ENCODE measurements at places on chromosomes 7 and 10. TPM values are rescaled to one million over a fixed set of nuclear protein-coding genes. Genes with fewer than 3 reads are reported as not detected.

IFIT1B gene
- total RNA-seq, result not detected

KCNH2 gene
- 9.4 TPM for total RNA-seq

DNA sequence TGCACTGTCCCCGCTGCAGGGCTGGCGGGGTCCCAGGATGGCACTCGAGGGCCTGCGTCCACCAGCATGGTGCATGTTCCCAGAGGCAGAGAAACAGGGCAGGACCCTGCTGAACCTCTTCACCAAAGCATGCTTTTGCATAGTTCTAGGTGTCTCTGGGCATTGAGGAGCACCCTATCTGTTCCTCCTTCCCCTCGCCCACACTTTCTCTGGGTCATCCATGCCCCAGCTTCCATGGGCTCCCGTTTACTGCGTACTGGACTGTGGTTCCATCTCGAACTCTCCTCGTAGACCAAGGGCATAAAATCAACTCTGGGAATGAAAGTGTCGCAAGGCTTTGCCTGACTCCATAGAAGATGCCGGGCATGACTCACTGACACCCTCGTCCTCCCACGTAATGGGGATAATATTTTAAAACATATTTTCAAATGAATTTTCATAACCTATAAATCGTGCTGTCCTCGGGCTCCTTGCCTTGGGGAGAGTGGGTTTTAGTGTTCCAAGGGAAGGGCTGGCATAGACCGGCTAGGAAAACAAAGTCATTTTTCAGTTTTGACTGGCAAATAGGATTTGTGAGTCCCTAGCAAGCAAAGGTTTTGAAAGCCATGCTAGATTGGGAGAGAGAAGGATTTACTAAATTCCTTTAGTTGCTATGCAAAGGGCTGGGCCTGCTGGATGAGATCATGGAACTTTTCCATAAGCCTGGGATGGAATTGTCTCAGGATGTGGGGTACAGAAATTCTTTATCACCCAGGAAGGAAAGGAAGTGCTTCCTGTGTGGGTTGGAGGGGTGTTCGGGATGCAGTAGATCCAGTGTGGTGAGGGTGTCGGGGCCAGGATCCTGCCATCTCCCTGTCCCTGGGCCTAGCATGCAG, 498.7 kb upstream of the MKI67 start:
- H3K4me3 ChIP-seq, result no peak overlapping the region
- H3K27me3 ChIP-seq, result peaks cover 10% of the 10 kb centered on the region
- no peaks in the 10 kb centered on the region for H3K36me3 ChIP-seq
- no peak for DNase-seq
- peaks cover 3% of the 10 kb centered on the region for H3K4me1 ChIP-seq

DNA sequence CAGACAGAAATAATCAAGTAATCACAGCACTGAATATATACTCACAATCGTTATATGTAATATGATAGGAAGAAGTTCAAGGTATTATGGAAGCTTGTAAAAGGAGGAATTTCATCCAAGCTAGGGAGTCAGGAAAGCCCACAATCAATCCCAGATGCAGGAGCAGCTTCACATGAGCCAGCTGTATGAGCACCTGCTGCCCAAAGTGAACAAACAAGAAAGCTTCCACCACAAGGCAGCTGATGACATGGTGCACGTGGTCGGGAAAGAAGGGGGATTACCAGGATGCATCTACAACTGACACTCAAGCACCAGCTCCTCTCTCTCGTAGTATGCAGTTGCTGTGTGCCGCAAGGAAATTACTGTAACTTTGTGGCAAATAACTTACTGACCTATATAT, 225.2 kb downstream of the XPNPEP1 start:
- no peak overlapping the region for H3K27ac ChIP-seq
- H3K36me3 ChIP-seq, result no peaks in the 10 kb centered on the region
- H3K27me3 ChIP-seq, result no peaks in the 10 kb centered on the region
- DNase-seq, result no peak

GRCh38 chr10:117047947-117048346, 43.0 kb upstream of the SHTN1 start:
- no peaks in the 10 kb centered on the region for H3K27me3 ChIP-seq
- peaks cover 1% of the 10 kb centered on the region for H3K36me3 ChIP-seq
- H3K4me3 ChIP-seq, result no peak overlapping the region
- peaks cover 2% of the 10 kb centered on the region for H3K4me1 ChIP-seq
- no peak overlapping the region for H3K27ac ChIP-seq
- no peak for DNase-seq

DNA sequence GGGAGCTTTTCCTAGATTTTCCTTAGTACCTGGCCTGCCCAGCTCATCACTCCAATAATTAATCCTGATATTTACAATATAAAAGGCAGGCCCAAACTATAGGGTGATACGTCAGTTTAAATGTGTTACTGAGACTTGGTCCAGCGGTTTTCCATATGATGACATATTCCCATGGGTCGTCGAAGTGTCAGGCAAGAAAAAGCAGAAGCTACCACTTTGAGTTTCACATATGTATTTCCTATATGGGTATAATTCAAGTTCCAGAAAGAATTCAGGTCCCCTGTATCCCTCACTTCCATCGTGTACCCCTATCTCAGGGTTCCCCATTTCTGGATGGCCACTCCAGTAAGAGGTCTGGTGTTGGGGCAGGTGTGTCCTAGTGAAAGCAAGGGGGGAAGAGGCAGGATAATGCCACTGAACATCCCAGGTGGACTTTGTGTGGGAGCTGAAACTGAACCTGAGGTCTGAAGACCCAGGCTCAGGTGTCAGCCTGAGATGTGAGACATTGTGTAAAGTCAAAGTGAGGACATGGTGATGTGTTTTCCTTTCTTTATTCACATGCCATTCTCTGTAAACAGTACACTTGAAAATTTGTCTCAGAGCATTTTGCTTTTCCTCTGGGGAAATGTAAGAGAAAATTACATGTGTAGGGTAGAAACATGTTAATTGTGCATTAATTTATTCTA, 167.8 kb downstream of the PLXDC2 start:
- peaks cover 16% of the 10 kb centered on the region for H3K4me1 ChIP-seq
- no peaks in the 10 kb centered on the region for H3K27me3 ChIP-seq
- no peak overlapping the region for H3K4me3 ChIP-seq
- no peaks in the 10 kb centered on the region for H3K36me3 ChIP-seq
- peak overlapping the region; percentile 20 for H3K27ac ChIP-seq

PRKAR2B gene
- 20.3 TPM for total RNA-seq

GRCh38 chr7:128162666-128163065, 78.4 kb upstream of the LEP start:
- peaks cover 71% of the 10 kb centered on the region for H3K27me3 ChIP-seq
- no peak for DNase-seq
- H3K4me3 ChIP-seq, result no peak overlapping the region
- H3K4me1 ChIP-seq, result peaks cover 6% of the 10 kb centered on the region

SUV39H2 gene
- total RNA-seq, result 38.4 TPM

FAM241B gene
- 42.4 TPM for total RNA-seq

- no peak for DNase-seq
- peaks cover 26% of the 10 kb centered on the region for H3K27me3 ChIP-seq
Measured at GRCh38 chr7:156074982-156075615, 262.8 kb upstream of the SHH start.

GRCh38 chr10:73244866-73245477, 2.1 kb downstream of the DNAJC9 start:
- H3K36me3 ChIP-seq, result peaks cover 18% of the 10 kb centered on the region
- peak overlapping the region; percentile 85 for H3K27ac ChIP-seq
- H3K4me3 ChIP-seq, result peak overlapping the region; percentile 99
- DNase-seq, result no peak
- no peaks in the 10 kb centered on the region for H3K27me3 ChIP-seq

GRCh38 chr10:100803908-100804307, 58.5 kb downstream of the PAX2 start:
- H3K4me1 ChIP-seq, result peaks cover 59% of the 10 kb centered on the region
- no peak overlapping the region for H3K27ac ChIP-seq
- no peaks in the 10 kb centered on the region for H3K36me3 ChIP-seq
- no peak for DNase-seq

NAT16 gene
- not detected for total RNA-seq

CPA1 gene
- 23.7 TPM for total RNA-seq

WNT16 gene
- total RNA-seq, result not detected

- H3K4me3 ChIP-seq, result no peak overlapping the region
- peaks cover 41% of the 10 kb centered on the region for H3K4me1 ChIP-seq
- no peak for DNase-seq
- peak overlapping the region; percentile 26 for H3K27ac ChIP-seq
- H3K27me3 ChIP-seq, result no peaks in the 10 kb centered on the region
Measured at GRCh38 chr10:3778692-3779157, 6.3 kb downstream of the KLF6 start.

- DNase-seq, result no peak
- H3K27ac ChIP-seq, result no peak within 1 kb of the TSS
- H3K36me3 ChIP-seq, result no peaks in the 10 kb centered on the region
Measured at GRCh38 chr10:43076876-43077420, at the start of gene RET. TSS of gene RET (plus strand) at chr10:43077069. CDS start at chr10:43077259, 190 bp downstream.

DNA sequence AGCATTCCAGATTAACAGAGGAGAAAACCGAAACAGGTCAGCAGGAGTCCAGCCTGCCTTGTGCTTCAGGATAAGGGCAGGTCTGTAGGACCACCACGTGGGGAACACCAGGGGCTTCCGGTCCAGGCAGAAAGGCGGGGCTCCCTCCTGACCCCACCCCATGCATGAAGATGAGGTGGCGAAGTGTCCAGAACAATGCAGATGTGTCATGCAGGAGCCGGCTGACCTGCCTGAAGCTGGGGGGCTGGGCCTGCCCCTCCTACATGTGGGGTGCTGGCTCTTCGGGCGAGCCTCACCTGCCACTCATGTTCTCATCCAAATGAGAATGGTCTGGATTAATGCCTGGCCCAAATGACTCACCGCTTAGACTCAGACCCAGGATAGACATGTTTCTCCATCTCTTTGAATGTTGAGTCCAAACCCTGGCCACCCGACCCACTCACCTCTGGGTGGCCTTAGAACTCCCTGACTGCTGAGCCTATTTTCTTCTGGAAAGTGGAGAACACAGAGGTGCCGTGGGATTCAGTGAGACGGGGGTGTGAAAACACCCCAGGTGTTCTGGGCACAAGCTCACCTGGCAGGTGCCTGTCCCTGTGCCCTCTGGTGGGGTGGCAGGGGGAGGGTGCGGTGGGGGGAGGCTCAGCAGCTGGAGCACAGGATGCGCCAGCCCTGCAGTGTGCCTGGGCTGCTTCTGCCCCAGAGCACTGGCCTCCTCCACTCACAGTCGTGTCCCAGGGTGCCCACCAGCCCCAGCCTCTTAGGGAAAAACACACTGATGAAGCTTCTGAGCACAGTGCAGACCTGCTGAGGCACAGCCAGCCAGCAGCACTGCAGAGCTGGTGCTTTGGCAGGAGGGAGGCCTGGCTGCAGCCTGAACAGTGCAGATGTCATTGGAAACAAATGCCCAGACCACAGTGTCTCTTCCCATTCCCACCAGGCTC, 55.2 kb upstream of the GDF10 start:
- no peaks in the 10 kb centered on the region for H3K36me3 ChIP-seq
- no peak for DNase-seq
- H3K4me3 ChIP-seq, result no peak overlapping the region
- no peaks in the 10 kb centered on the region for H3K4me1 ChIP-seq

ANXA8 gene
- total RNA-seq, result not detected

DNA sequence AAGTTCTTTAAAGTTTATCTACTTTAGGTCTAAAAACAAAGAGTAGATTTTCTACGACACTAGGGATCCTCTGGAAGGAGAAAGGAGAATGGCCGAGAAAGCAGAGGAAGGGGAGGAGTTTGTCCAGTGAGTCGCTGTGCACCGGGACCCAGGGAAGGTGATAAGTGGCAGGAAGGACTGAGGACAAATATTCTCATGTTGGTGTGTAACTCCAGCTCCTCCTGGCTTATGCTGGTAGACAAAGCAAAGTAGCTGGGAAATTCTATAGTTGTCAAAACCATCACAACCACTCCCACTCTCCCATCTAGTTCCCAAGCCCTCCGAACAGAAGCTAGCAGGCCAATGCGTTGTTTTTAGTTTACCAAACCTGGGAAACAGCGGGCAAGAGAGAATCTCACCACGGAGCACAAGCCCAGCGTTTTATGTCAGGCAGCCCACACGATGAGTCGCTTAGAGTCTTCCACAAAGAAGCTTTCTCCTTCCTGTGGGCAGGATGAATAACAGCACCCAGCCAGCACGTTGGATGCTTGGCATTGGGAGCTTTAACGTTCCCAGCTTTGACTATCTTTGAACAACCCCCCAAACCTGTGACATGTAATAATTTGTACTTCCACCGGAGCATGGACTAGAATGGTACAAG, 32.9 kb upstream of the JCAD start:
- H3K27ac ChIP-seq, result no peak overlapping the region
- peaks cover 19% of the 10 kb centered on the region for H3K4me1 ChIP-seq
- no peaks in the 10 kb centered on the region for H3K36me3 ChIP-seq
- no peak overlapping the region for H3K4me3 ChIP-seq
- DNase-seq, result no peak

- no peak for DNase-seq
- no peaks in the 10 kb centered on the region for H3K27me3 ChIP-seq
- H3K4me1 ChIP-seq, result no peaks in the 10 kb centered on the region
- H3K36me3 ChIP-seq, result peaks cover 6% of the 10 kb centered on the region
- no peak overlapping the region for H3K27ac ChIP-seq
Measured at GRCh38 chr7:111290982-111291381, 200.1 kb downstream of the LRRN3 start.

DNA sequence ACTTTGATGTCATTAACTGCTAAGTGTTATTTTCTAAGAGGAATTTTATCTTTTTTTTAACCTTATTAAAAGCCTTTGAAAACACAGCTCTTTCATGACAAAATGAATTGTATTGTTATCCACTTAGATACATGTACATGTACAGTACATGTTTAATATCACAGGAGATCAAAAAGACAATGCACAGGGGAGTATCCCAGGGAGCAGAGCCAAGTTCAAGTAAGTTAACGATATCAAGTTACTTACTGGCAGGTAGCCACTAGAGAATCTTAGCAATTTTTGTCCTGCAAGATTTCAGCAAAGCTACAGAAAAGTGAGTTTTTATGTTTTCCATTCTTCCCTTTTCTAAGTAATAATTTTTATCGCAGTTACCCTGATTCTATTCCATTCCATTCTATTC, 33.9 kb upstream of the ARL4A start:
- no peak overlapping the region for H3K4me3 ChIP-seq
- H3K36me3 ChIP-seq, result no peaks in the 10 kb centered on the region
- H3K27me3 ChIP-seq, result no peaks in the 10 kb centered on the region
- no peak for DNase-seq

PRSS37 gene
- total RNA-seq, result not detected

COL26A1 gene
- total RNA-seq, result 44.5 TPM

- DNase-seq, result no peak
- no peak overlapping the region for H3K27ac ChIP-seq
- no peak overlapping the region for H3K4me3 ChIP-seq
- no peaks in the 10 kb centered on the region for H3K27me3 ChIP-seq
- H3K36me3 ChIP-seq, result peaks cover 14% of the 10 kb centered on the region
- no peaks in the 10 kb centered on the region for H3K4me1 ChIP-seq
Measured at GRCh38 chr7:135362871-135363270, 129.2 kb downstream of the STRA8 start.

LIPK gene
- total RNA-seq, result not detected

DNA sequence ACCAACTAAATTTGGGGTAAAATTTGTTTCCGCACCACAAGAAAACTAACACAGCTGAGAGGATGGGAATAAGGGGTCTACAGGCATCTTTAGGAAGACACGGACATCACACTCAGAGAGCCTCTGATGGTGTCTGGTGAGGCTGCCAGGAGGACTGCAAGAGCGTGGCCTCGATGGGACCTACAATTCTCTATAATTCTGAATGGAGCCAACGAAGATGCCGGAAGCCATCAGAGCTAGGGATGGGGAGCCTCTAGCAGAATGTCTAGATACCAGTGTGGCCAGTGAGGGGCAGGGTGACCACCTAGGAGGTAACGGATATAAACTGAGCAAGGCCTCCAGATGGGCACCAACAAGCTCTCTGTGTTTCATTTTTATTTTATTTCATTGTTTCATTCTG, 7.5 kb downstream of the GRID1 start:
- no peak overlapping the region for H3K27ac ChIP-seq
- H3K36me3 ChIP-seq, result no peaks in the 10 kb centered on the region
- H3K4me3 ChIP-seq, result no peak overlapping the region
- peaks cover 5% of the 10 kb centered on the region for H3K4me1 ChIP-seq
- DNase-seq, result no peak

C10orf143 gene
- total RNA-seq, result 3.6 TPM

Data from progenitor cell of endocrine pancreas (in vitro differentiated cells).